ENCODE measurements at places on chromosomes 2 and 18.

DNA sequence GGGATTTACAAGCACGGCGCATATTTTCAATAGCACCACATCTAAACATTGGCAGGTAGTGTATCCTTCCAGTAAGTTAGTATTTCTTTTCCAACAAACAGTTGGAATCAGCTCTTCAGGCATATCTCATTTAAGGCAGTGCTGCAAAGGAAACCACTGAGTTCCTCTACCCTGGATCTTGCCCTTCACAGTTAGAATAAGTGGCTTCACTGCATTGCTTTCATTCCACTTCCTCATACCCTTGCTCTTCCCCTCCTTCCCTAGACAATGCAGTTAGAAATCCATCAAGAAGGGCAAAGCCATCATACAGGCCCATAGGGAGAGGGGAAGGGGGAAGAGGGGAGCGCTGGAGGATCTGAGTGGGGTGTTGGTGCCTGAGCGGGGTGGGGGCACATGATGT, 173.7 kb downstream of the FBXO15 start:
- no peak for DNase-seq

- no peak for DNase-seq
These were observed 124.8 kb downstream of the NUP35 start for GRCh38 chr2:183248866-183249567.

DNA sequence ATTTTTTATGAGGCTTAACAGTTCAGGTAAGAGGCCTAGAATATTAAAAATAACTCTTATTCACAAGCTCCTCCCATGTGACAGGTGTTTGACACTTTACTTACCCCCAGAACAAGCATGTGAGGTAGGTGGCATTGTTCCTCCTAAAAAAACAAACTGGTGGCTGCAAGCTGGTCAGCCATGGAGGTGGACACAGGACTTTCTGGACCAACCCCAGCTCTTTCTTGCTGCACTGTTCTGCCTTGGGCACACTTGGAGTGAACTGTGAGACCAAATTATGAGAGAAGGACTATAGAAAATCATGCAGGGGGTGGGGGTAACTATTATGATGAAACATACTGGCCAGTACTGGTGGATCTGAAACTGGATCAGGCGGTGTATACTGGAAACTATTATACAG, 56.6 kb downstream of the PTPRM start:
- no peak for DNase-seq

DNA sequence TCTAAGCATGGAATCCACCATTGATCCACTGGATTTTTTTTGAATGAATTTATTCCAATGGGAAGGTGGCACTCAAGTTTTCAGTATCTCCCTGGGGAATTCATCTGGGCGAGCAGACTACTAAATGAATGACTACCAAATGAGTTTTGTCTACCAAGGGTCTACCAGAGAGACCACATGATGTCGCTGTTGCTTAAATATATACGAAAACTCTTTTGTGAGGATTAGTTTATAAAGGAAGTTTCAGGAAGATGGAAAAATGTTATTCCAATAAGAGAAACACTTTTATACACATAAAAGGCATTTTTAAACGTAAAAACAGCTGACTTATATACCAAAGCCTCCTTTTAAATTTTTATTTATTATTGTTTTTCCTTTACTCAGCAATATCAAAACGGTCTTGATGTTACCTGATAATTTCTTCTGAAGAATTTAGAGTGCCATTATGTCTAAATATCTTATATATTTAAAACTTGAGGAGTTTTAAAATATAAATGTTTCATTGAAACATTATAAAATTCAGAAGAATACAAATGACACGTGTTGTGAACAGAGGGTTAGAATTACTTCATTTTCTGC, 139.7 kb downstream of the HRH4 start:
- peak; percentile 36 for DNase-seq

DNA sequence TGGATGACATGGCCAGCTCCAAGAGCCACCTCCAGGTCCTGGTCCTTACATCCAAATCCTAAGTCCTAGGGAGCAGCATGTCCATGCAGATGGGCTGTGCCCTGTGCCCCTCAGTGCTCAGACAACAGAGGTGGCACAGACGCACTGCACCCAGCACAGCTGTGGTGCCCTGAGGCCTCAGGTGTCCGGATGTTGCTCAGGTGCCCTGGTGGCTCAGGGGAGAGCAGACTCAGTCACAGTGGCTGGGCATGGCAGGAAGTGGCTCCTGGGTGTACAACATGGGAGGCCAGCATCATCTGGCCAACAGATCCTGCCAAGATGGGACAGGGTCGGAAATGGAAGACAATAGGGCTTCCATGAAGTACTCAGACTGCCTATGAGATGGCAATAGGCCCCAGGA, 50.1 kb downstream of the TIMM21 start:
- no peak for DNase-seq

- no peak for DNase-seq
These were observed 145.5 kb upstream of the CTAGE1 start for GRCh38 chr18:22563164-22563583.

DNA sequence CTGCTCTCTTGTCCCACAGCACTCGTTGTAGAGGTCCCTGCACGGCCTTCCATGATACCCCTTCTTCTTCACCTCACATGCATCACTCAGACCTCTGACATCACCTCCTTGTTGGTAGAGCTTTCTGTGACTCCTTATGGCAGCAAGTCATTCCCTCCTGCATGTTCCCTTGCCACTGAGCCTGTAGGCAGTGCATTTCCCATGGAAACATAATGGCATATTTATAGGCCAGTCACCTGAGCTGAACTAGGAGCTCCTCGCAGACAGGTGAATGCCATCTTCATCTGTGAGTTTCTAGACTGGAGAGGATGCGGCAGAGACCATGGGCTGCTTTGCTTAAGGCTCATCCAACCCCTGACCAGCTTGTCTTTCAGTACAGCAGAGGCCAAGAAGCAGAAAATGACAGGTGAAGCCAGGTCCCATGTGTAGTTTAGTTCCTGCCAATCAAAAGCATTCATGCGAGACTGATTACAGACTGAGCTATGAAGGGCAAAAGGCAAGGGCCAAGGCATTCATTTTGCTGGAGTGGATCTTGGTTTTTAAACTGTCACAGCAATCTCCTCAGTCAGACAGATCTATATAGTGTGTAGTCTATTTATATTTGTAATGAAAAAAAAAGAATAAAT, 59.4 kb upstream of the NEDD4L start:
- no peak for DNase-seq

- no peak for DNase-seq
These were observed 266.2 kb downstream of the FIGN start for GRCh38 chr2:163469561-163469962.

DNA sequence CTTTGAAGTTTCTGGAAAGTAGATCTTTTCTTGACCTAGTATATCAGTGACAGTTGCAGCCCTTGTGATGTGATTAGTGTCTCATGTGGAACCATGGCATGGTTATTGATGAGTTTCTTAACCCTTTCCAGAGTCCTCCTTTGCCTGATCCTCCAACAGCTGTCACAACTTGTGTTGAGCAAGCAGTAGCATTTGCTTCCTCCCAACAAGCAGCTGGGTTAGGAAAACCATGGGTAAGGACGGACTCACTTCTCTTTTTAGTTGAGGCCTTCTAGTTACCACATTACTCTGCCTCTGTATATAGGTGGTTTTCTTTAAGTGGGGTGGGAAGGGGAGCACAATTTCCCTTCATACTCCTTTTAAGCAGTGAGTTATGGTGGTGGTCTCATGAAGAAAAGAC, 96.3 kb downstream of the XRCC5 start:
- DNase-seq, result no peak

DNA sequence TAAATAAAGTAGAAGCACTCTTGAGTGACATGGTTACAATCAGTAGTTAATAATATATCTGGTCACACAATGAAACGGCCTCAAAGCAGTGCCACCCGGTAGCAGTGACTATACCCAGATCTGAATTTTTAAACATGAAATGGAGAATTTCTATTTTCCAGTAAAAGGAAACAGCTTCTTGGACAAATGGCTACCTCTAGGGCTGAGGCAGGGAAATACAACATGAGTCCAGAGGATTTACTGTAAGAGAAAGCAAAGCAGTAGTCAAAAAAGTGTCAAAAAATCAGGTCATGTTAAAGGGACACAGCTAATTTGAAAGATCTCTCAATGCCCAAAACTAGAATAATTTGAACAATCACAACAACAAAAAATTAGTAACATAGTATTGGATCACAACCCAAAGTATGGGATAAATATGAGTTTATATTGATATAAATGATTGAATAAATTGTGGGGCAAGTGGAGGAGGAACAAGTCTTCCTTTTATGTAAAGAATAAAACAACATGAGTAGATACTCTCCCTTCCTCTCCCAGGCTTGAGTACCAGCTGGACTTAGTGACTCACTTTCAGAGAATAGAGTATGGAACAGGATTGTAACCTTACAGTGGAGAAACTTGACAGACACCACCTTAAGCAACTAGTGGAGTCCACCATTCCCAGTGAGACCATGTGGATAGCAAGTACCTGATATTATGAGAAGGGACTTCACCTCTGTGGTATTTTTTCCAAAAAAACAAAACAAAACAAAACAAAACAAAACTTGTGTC, 180.8 kb downstream of the MBD2 start:
- no peak for DNase-seq

DNA sequence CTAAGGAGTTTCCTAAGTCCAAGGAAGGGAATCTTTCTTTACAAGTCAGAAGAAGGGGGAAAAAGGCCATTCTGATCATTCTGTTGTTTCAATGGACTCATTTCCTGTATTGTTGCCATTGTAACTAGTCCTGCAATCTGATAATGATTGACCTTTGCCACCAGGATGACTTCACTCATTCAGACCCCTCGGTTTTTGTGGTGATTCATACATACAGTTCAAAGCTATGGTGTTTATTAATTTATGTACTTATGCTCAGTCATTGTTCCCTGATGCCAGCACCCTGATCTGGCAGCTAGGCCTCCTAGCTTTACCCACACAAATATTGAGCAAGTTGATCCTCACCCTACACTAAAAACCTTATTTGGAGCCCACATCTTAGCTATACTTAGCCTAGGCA, 57.6 kb upstream of the ZNF519 start:
- DNase-seq, result no peak

- DNase-seq, result no peak
These were observed 993.1 kb upstream of the TMEFF2 start for GRCh38 chr2:193187816-193188215.

DNA sequence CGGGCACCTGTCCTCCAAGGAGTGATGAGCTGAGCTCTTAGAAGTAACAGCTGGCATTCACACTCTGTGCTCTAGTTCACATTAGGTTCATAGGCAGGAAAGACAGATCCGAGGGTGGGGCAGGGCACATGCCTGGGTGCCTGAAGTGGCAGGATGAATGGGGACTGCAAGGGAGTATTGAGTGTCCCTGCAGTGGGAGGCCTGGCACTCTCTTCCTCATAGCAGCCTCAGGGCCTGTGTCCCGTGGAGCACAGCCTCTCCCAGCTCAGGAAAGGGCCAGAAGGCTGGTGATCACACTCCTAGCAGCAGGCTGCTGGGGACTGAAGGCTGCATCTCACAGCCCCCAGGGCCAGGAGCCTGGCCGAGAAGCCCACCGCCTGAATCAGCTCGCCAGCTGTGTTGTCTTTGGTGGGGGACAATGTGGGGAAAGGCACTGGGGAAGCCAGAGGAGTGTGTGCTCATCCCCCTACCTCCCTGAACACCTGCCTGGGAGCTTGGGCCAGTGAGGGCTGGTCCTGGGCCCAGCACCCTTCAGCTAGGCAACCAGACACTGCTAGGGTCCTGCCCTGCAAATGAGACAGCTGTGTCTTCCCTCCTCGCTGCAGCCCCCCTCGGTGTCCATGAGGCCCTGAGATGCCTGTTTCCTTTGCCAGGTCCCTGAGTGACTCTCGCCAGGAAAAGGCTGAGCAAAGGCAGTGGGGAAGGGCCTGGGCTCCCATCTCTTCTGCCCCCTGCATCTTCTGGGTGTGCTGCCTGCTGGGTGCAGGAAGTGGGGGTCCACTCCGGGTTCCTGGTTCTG, 48.2 kb upstream of the HS6ST1 start:
- no peak for DNase-seq

- DNase-seq, result peak; percentile 11
These were observed 1.3 kb downstream of the STK39 start for GRCh38 chr2:168246072-168246482.

GRCh38 chr2:229022071-229022470, 249.0 kb downstream of the PID1 start:
- no peak for DNase-seq

DNA sequence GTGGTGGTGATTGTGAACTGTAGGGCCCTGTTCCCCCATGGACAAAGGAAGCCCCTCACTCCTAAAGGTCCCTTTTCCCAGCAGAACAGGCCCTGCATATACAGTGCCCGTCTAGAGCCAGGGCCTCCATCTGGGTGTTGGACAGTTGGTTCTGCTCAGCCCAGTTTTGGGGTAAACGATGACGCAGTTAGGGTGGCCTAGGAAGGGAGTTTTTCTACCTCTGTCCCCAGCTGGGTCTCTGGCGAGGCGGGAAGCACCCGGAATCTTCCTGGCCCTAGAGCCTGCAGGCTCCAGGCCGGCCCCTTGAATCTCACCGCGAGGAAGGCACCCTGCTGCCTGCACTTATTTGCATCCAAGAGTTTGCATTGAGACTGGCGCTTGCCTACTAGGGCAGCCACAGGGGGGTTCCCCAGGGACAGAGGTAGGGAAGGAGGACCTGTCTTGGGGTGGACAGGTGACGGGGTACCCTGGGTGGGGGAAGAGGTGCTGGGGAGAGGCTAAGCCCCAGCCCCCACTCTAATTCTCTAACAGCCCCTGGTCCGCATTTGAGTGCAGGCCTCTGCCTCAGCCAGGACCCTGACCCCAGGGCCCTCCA, 529 bp upstream of the MTA3 start:
- DNase-seq, result no peak

DNA sequence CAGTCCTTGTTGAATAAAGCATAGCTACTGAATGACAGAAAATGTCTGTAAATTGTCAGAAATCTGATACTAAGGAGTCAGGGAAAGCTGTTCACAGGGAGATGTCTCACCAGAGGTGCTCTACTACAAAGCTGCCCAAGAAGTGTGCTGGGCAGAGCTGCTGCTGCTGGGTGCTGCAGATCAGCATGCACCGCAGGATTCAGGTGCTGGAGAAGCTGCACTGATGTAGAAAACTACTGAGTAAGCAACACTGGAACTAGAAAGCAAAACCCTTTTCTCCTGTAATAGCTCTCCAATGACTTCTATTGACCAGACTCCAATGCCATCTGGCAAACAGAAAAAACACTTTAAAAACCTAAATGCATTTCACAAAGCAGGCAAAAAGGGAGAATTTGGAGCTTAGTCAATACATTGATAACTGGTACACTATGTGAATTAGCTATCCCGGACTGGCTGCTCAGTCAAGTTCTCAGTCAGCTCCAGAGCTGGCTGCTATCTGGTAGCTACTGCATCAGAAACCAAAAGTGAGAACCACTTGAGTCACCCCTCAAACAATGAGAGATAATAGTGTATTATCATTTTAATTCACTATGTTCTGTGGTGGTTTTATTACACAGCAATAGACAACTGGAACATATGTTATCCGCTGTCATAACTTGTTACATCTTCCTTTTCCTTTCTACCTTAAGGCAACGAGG, 493.1 kb downstream of the CPS1 start:
- DNase-seq, result no peak

GRCh38 chr2:55530539-55531081, 11.1 kb downstream of the CFAP36 start:
- DNase-seq, result no peak

- DNase-seq, result no peak
These were observed 70.9 kb downstream of the AFF3 start for GRCh38 chr2:100071335-100072043.

- no peak for DNase-seq
These were observed 124.0 kb downstream of the BCL2 start for GRCh38 chr18:63195326-63196159.

GRCh38 chr2:60589104-60589503, 35.6 kb upstream of the BCL11A start:
- DNase-seq, result no peak
